Fibroblast of upper back skin (primary cell): ENCODE measurements at places on chromosomes 2 and 18.
A peak's percentile ranks its signal among the peaks of the same experiment; 100 is the strongest.

GRCh38 chr2:239927424-239927981 lies 97.6 kb downstream of the NDUFA10 start:
- peak; percentile 66 for DNase-seq

DNA sequence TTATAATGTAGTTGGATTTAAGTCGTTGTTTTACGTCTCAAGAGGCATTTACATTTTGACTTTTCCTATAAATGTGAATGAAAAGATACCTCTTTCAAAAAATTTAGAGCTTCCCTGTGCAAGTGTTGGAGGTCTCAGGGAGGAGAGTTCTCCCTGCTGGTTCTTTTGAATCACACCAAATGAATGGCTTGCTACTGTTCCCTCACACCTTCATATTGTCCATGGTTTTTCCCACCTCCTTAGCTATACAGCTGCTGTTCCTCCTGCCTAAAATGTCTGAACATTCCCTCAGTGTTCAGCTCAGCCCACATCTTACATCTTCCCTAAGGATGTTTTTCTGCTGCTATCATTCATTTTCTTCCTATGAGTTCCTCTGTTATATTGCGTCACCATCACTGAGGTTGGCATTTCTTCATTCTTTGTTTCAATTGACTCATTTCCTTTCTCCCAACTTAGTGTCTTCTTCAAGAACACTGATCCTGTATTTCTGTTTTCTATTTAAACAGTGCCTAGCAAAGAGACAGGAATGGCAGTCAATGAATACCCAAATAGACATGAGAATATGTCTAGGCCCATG lies 46.0 kb downstream of the COX7A2L start:
- DNase-seq, result peak; percentile 93

GRCh38 chr18:56721491-56721890 lies 70.3 kb downstream of the WDR7 start:
- no peak for DNase-seq

DNA sequence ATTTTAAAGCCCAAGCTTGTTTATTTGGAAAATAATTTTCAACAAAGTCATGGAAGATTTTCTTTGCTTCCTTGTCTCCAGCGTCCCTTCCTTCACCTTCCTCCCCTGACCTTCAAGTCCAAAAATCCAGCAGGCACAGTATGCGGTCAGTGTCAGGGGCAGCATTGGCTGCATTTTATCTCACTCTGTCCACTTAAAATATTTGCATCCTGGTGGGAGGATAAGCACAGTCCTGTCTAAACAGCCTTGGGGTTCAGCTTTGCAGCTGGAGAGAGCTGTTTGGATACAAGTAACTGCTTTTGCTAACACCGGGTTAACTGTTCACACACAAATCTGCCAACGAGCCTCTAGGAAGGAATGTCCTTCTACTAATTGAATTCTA lies 318.1 kb downstream of the PDE11A start:
- no peak for DNase-seq

GRCh38 chr2:8440029-8440778 lies 241.7 kb upstream of the ID2 start:
- no peak for DNase-seq

DNA sequence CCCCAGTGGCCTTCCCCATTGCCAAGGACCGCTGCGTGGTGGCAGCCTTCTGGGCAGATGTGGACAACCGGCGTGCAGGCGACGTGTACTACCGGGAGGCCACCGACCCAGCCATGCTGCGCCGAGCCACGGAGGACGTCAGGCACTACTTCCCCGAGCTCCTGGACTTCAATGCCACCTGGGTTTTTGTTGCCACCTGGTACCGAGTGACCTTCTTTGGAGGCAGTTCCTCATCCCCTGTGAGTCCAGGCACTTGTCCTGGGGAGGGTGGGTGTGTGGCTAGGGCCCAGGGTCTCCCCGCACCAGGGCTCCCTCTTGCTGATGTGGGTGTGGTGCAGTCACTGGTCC lies 31.9 kb downstream of the SNED1 start:
- DNase-seq, result no peak

GRCh38 chr2:175206866-175207265 lies 25.4 kb upstream of the ATP5MC3 start:
- DNase-seq, result no peak

- no peak for DNase-seq
These were observed 35.7 kb upstream of the TAF4B start for GRCh38 chr18:26190506-26190905.

GRCh38 chr2:224086226-224086914 lies 47.3 kb upstream of the SERPINE2 start:
- peak; percentile 97 for DNase-seq

DNA sequence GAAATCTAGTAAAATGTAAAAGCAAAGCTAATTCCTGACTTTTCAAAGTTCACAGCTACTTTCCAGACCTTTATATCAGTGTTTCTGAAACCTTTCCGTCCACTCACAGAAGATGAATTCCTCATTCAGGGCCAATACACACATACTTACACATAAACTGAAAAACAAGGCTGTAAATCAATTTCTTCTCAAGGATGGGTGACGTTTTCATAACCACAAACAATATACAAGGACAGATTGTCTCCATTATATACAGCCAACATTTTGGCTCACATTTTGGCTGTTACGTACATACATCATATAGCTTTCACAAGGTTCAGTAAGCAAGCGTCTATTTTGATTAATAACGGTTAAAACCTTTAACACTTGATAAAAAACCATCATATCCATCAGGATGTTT lies 1.4 kb downstream of the RPRD1A start:
- DNase-seq, result peak; percentile 41

- DNase-seq, result no peak
These were observed 25.5 kb upstream of the E2F6 start for GRCh38 chr2:11491348-11491933.

GRCh38 chr2:164873210-164873908 lies 31.7 kb upstream of the COBLL1 start:
- no peak for DNase-seq

DNA sequence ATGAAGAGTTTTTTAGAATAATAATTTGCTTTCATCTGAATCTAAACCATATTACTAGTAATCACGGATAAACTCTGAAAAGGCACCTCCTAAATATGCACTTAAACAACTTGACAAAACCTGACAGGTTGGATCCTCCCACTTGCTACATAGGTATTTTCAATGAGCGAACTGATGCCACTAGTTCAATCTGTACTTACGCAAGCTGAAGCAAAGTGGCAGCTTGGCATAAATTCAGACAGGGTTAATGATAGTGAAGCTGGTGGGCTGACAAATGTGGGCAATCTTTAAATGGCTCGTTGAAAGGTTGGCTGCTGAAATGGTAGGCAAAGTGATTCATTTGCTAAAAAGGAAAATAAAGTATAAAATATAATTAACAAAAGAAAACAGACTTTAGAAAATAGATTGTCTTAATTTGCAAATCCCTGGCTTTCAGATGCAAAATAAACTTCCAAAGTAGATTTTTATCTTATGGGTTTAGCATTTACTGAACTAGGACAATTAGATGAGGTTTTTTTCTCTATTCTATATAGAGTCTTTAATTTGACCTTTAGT lies 1713.5 kb upstream of the SLC39A10 start:
- DNase-seq, result no peak

- no peak for DNase-seq
These were observed 896 bp downstream of the CACNB4 start for GRCh38 chr2:152097801-152098495.

DNA sequence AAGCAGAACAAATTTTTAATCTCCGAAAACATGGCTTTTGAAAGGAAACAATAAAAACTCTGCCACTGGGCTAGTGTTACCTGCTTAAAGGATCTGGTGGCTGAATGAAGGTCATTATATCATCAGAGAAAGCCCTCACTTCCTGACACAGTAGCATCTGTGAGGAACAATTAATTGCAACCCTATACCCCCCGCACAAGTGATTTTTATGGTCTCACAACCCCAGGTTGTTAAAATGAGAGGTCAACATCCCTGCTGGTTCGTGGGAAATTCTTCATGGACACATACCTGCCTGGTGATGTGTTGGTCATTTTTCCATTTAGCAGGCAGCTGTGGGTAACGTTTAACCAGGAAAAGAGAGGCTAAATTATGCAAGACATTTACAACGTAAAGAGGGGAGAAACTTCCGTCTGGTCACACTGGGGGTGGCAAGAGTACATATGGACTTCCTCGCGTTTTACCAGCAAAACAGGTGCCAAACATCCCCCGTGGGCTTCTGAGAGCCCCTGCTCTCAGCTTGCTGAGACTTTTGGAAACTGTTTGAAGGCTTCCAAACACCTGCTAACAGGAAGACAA lies 29.2 kb downstream of the NIFK start:
- no peak for DNase-seq

- DNase-seq, result no peak
These were observed 20.5 kb downstream of the GREB1 start for GRCh38 chr2:11554399-11554716.

GRCh38 chr2:216078776-216079175 lies 2.8 kb downstream of the PECR start:
- no peak for DNase-seq

- DNase-seq, result no peak
These were observed 108.1 kb upstream of the KCTD1 start for GRCh38 chr18:26656431-26656943.

DNA sequence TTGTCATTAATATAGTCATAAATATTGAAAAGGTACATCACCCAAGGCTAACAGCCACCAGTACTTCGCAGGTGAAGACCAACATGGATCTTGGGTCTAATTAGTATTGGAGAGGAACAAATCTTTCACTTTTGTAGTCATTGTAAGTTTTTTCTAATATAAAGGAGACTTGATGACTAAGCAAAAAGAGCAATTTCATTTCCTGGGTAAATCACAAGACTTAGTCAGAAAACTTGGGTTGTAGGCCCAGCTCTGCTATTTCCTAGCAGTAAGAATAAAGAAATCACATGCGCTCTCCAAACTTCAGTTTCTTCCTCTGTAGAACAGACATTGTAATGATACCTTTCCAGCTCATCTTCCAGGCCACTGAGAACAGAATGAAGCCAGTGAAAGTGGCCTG lies 40.9 kb downstream of the NRP2 start:
- DNase-seq, result no peak

GRCh38 chr2:158060835-158061435 lies 40.7 kb upstream of the UPP2 start:
- peak; percentile 53 for DNase-seq

DNA sequence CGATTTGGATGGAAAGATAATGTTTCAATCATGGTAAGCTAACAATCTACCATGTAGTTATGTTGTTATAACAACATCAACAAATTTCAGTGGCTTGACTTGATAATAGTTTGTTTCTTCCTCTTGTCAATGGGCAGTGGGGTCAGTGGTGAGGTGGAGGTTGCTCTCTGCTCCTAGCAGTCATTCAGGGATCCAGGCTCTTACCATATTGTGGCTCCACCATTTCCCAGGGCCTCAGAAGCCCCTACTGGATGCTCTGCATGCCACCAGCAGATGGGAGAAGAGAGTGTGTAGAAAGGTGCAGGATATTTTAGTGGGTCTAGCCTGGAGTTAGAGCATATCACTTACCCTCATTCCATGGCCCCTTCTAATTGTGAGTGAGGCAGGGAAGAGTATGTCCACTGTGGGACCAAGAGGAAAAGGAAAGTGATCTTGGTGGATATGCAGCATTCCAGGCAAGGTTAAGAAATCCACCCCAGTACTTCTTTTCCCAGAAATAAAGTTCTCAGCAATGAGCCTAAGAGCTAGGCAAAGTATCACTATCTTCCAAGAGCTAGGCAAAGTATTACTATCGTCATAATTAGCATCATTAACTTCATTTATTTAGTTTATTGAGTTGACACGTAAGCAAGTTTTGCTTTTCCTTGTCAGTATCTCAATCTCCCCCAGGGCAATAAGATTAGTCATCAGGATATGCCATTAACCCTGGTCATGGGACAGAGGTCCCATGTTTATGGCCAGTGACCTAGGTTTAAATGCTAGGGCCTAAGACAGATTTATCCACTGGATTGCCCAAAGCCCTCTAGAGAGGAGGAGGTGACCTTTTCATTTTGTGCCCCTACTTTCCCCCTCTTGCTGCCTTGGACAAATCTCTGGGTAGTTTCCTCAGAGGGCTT lies 4.2 kb upstream of the IWS1 start:
- DNase-seq, result no peak

DNA sequence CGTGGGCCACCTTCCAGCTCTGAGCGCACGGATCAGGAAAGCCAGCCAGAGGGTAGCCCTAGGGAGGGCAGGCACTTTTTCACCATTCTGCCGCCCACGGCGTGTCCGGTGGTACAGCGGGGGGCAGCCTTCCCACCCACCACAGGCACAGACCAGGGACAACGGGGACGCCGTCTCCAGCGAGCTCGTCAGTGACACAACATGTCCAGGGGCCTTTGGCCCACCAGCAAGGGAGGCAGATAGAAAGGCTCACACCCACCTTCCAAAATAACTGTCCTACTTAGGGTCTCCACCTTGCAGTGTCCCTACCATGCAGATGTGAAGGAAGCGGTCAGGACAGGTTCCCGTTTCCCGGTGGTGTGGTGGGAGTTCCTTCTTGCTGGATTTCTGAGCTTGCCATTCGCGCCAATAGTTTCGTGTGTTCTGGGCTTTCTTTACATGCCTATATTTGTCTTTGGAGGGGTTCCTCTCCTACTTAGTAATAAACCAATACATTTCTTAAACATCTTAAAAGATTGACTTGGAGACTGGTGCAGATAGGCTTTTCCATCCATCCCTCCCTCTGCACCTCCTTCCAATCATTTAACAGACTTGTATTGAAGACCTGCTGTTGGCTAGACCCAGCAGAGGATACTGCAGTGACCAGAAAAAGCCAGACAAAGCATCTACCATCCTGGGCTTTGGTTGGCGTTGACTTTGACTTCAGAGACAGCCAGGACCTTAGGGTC lies 872 bp downstream of the ASB1 start:
- no peak for DNase-seq

DNA sequence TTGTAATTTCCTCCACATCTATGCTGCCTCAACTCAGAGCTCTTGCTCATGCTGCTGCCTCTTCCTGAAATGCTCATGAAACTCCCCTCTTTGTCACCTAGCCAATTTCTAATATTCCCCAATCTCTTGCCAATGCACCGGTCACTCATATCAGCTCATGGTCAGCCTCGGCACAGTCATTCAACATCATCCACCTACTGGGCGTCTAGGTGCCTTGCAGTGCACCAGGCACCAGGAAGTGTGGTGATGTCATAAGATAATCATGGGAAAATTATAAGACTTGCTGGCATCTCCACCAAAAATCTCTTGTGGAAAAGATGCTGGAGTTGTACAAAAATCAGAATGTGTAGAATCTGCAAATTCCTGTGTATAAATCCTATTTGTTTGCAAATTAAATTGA lies 52.6 kb upstream of the RAB27B start:
- DNase-seq, result peak; percentile 64

DNA sequence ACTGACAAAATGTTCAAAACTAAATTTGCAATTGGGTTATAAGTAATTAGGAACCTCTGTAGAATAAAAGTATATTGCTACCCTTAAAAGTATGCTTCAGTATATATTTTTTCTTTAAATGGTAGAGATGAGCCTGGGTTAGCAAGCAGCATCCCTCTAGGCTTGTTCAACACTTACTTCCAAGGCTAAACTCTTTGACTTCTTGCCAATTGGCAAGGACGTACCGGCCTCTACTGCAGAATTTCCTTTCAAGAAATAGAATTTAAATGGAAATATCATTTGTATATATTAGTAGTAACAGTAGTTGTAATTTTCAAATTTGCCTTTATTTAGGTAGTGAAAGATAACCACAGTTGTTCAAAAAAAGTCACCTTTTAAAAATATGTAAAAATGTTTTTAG lies 105.1 kb upstream of the SLC38A11 start:
- no peak for DNase-seq

- DNase-seq, result no peak
These were observed 81.2 kb downstream of the GATA6 start for GRCh38 chr18:22250591-22250996.

GRCh38 chr18:79585395-79586370 lies 93.9 kb upstream of the CTDP1 start:
- no peak for DNase-seq

GRCh38 chr2:144415386-144415785 lies 104.5 kb downstream of the ZEB2 start:
- no peak for DNase-seq
